ENCODE measurements at places on chromosomes 12 and 14.

DNA sequence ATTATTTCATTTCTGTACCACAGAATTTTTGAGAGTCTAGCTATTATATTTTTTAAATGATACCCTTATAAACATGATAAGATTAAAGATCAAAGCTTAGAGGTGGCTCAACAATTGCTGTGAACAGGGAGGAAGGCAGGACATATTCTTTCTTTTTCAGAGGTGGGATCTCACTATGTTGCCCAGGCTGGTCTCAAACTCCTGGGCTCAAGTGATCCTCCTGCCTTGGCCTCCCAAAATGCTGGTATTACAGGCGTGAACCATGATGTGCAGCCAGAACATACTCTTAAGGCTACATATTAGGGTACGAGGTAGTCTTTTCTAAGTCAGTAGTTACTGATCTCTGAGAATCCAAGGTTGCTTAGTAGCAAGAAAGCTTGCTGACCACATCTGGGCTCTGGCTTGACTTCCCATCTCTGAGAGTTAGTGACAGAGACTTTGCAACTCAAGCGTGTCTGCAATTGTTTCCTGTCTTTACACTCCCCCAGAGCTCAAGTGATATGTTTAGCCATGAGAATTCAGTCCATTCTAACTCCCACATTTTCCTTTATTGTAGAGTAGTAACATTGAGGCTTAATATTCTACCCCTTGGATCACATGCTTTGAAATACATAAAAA is 8.6 kb downstream of the RAB5B start:
- DNase-seq: no peak

GRCh38 chr14:37546621-37547447 is 48.2 kb downstream of the FOXA1 start:
- DNase-seq: no peak

- no peak for DNase-seq
These were observed 12.1 kb downstream of the ETV6 start for GRCh38 chr12:11661491-11662089.

- no peak for DNase-seq
These were observed 115.6 kb downstream of the DIP2B start for GRCh38 chr12:50620109-50620977.

DNA sequence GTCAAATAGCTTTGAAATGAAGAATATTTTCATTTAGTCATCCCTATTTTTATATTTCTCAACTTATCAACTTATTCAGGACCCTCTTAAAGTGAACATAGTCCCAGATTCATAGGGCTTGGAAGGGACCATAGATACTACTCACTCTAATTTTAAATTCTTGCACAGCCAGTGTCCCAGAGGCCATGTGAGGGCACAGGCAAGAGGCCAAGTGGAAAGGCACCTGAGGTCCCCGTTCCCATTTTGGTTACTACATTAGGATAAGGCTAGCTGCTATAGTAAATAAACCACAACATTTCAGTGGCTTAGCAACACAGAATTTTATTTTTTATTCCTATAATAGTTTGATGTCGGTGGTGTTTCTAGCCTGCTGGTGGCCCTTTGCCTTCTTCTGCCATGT is 227.8 kb downstream of the SPTSSA start:
- no peak for DNase-seq

- DNase-seq: no peak
These were observed 45.9 kb downstream of the NOC4L start for GRCh38 chr12:132190012-132190755.

- DNase-seq: peak; percentile 68
These were observed 46.8 kb upstream of the DLK1 start for GRCh38 chr14:100679707-100680438.

GRCh38 chr12:125097427-125097826 is 32.2 kb downstream of the AACS start:
- no peak for DNase-seq

GRCh38 chr12:53328043-53328435 is 6.6 kb upstream of the AAAS start:
- DNase-seq: no peak

- DNase-seq: no peak
These were observed 999 bp upstream of the DCAF4 start for GRCh38 chr14:72925171-72925759.

DNA sequence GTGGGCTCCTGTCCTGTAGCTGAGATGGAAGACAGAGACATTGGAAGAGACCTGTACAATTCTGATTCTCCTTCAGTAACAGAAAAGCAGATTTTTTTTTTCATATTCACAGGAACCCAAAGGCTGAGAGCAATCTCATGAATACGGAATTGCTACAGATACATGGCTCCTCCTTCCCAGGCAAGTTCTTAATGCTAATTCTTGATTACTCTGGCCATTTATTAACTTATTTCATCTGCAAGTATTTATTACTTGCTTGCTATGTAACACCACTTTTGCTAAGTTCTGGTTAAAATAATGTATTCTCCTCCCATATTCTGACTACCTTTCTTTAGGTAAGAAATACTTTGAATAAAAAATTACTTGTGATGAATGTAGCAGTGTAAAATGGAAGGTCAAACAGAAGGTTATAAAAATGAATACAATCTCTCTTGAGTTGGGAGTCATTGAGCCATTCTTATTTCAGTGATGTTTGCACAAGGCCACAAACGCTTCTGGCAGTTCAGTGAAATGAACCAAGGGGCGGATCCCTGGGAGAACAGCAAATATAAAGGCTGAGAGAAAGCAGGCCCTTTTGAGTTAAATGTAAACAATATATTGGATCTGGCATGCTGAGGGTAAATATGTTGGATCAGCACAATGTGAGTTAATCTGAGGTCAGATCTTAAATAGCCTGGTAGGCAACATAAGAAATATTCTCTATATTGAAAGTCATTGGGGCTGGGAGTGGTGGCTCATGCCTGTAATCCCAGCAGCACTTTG is 37.6 kb downstream of the MUCL1 start:
- DNase-seq: peak; percentile 22

GRCh38 chr12:5586201-5586600 is 154.3 kb downstream of the NTF3 start:
- DNase-seq: no peak

GRCh38 chr12:102426599-102427542 is 53.5 kb downstream of the IGF1 start:
- no peak for DNase-seq

DNA sequence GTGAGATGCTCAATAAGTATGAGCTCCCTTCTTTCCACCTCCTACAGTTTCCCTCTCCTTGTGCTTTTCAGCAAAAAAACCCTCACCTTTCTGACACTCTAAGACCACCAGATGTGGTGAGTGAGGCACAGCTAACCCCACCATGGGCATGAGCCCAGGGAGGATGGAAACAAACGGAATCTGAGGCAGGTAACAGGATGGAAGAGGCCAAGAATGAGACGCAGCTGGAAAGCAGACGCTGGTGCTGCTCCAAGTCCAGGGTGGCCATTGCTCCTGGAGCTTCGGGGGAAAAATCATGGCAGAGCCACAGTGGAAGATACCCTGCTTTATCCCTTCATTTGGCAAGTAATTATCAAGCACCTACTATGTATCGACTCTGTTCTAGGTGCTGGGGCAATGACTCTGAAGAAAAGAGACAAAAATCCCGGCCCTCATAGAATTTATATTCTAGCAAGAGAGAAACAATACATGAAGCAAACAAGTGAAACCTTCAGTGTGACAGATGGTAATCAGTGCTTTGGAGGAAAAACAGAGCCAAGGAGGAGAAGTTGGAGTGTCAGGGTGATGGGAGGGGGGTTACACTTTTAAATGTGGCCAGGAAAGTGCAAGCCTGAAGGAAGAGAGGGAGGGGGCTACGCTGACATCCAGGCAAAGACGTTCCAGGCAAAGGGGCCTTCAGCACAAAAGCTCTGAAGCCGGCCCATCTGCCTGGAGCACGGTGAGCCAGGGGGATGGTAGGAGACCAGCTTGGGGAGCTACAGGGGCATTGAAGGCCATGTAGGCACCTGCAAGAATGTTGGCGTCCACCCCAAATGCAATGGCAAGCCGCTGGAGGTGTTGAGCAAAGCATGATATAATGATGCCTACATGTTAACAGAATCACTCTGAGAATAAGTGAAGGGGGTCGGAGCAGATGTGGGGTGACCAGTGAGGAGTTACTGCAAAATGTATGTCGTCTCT is 154.2 kb downstream of the DPF3 start:
- DNase-seq: no peak

GRCh38 chr12:56641219-56641618 is 4.6 kb downstream of the ATP5F1B start:
- no peak for DNase-seq

- no peak for DNase-seq
These were observed 178.6 kb downstream of the SNAPC1 start for GRCh38 chr14:61940666-61941420.
